ENCODE measurements at places on chromosomes 7 and 10. TPM values are rescaled to one million over a fixed set of nuclear protein-coding genes. Genes with fewer than 3 reads are reported as not detected.

- DNase-seq = no peak
Measured at GRCh38 chr7:36071605-36072004, 81.4 kb upstream of the EEPD1 start.

DNA sequence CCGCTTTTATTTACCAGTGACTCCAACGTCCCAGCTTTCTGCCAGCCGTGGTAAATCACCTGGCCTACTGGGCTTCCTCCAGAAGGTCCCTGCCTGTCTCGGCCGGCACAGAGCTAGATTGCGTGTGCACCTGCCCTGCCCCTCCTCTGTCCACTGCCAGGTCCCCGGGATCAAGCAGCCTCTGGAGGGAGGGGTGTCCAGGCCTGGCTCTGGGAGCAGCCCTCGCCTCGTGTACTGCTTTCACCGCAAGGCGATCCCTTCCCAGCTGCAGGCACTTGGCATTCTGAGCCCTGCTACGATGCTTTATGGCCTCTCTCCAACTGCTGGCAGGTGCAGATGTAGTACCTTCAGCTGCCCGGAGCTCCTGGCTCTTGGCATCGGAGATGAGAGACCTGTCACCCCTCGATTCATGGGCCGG is 7.4 kb downstream of the SLC29A3 start:
- DNase-seq = no peak

SPDYE5 gene
- polyA plus RNA-seq = not detected

OR9A4 gene
- polyA plus RNA-seq = not detected

DNA sequence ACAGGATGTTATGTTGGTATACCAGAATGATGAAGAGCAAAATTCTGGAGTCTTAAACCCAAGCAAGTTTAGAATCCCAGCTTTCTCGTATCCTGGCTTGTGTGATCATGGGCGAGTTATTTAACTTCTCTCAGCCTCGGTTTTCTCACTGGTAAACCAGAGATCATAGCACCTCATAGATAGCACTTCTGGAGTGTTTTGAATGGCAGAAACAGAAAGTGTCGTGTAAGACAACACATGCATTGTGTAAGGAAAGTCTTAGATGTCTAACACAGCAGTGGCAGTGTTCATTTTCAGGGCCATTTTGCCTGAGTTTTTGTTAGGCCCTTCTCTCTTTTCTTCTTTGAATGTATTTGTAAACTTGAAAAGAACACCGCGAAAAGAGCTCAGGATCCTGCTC is 465.1 kb downstream of the AUTS2 start:
- peak; percentile 29 for DNase-seq

GIMAP6 gene
- polyA plus RNA-seq = 5.8 TPM

DNA sequence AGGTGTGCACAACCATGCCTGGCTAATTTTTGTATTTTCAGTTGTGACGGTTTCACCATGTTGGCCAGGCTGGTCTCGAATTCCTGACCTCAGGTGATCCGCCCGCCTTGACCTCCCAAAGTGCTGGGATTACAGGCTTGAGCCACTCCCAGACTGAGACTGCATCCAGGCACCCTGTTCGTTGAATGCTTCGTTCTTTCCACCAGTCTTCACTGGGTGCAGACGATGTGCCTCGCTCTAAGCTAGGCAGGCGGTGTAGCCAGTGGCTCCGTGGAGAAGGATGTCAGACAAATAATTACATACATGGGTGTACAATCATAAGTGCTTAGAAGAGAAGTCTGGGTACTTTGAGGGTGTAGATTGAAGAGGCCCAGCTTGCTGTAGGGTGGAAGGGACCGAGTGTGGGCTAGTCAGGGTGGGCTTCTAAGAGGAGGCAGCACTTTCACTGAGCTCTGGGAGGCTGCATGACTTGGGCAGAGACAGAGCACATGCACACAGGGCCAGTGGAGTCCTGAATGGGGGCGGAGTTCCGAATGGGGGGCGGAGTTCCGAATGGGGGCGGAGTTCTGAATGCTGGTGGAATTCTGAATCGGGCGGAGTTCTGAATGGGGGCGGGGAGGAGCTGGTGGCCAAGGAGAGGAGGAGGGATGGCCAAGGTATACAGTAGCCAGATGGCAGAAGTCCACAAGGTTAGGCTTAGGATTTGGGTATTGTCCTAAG is 74.3 kb downstream of the COL26A1 start:
- no peak for DNase-seq

DNA sequence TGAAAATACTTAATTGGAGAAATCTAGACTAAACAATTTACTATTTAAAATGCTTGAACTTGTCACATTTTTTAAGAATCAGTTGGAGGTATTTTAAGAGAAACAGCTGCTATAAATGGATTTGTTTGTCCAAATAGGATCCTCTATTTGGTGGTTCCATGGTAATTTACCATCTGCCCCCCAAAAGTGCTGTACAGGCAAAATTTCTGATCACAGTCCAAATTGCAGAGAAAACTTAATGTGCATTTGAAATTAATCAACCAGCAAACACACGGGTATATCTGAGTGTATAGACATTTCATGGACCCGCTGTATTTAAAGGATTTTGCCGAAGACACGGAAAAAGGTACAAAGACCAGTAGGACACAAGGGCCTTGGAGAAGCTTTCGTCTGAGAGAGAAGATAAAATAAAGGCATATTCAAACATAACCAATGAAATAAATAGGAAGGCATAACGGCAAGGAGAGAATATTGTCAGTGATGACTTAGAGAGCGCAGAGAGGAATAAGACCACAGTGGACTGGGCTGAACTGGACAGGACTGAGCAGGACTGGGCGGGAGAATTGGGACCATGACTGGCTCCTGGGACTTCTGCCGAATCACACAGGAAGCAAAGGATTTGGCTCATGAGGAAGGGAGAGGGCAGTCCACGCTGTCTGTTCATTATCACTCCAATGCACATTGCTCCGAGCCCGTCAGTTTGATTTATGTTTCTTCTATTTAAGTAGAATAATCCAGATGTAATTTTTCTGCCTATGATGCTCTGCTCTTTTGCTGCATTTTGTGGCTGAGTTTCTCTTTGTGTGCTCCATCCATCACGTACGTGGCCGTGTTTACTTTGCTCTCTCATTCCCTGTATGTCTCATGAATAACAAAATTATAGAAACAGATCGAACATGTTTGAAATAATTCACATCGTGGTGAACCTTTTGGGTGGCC is 112.8 kb downstream of the PRLHR start:
- peak; percentile 32 for DNase-seq

DNA sequence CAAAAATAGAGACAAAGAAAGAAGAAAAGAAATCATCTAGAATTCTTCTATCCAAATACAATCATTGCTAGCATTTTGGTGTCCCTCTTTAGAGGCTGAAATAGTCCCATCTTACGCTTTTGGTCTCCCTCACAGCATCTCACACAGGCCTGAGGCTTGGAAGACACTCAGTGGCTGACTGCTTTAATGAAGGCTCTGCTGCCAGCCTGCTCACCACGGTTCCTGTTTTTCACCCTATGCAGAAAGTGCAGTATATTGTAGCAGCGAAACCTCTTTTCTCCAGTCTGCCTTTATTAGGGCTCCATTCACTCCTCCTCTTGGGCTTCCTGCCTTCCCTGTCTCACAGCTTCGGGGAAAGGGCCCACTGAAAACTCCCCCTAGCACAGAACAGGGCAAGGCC is 102.2 kb downstream of the JCAD start:
- DNase-seq = no peak

PPP1R3C gene
- polyA plus RNA-seq = 8.7 TPM

- DNase-seq = no peak
Measured at GRCh38 chr7:152568972-152569371, 107.0 kb downstream of the XRCC2 start.

CYP3A7 gene
- not detected for polyA plus RNA-seq

All from brain (organoid and tissue), 16 donors.